KG1 (cell line): ENCODE measurements at places on chromosomes 1 and 21.

GRCh38 chr1:186904361-186904760 lies 75.6 kb downstream of the PLA2G4A start:
- DNase-seq, result no peak

DNA sequence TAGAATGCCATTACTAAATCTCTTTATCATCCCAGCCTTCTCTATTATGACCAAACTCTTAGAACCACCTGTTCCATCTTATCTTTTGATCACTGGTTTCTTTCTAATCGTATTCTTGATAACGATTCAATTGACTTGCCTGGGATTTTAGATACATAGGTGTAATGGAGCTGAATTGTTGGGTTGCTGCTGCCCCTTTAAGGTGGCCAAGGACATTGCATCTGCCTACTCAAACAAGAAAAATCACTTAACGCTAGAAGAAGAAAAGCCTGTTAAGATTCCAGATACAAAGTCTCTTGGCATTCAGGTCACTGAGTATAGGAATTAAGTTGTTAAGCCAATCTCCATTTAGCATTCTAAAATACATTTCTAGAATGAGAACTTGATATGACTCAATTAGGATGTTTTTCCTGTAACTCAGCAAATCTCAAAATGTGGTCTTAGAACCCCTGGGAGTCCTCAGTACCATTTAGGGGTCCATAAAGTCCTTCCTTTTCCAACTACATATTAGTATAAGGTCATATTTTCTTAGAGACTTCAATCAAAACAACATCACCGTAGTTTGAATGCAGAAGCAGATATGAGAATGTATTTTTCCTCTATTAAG lies 12.4 kb downstream of the NEXN start:
- DNase-seq, result no peak

DNA sequence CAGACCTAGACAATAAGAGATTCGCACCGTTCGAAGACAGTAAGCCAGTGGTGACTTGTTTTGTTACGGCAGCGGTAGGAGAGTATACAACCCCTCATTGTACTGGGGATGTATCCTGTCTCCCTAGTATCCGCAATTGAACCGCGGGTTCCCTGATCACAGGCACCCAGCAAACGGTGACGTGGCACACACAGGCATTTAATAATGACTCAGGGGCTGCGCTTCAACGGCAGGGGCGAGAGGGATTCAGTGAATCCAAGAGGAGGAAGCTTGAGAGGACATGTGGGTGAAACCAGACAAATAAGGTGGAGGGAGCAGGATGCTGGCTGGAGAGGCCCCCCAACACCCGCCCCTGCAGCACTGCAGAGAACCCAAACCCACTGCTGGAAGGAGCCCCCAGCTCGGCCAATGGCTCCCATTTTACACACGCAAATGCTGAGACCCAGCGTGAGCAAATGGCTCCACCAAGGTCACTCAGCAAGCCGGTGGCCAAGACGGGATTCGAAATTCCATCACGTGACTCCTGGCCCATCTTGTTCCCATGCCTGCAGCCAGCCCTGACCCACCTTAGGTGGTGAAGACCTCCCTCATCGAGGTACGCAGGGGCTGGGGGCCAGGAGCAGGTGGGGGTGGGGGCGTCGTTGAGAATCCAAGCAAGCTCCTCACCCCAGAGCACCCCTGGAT lies 149.9 kb downstream of the SYF2 start:
- no peak for DNase-seq

DNA sequence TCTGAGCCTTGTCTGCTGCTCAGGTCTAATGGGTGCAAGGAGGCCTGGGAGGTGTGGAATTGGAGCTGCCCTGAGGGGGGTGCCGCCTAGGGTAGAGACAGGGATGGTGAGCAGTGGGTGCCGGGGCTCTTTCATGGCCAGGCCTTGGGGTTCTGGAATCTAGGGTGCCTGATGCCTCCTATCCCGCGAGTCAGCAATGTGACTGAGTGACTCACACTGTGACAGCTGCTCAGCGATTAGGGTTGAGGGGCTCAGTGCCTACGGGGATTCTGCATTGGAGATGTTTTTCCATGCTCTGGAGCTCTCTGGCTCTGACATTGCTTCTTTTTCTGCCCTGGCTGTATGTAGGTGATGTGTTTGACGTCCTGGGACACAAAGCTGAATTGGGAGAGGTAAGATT lies 16.8 kb downstream of the ATP8B2 start:
- no peak for DNase-seq

DNA sequence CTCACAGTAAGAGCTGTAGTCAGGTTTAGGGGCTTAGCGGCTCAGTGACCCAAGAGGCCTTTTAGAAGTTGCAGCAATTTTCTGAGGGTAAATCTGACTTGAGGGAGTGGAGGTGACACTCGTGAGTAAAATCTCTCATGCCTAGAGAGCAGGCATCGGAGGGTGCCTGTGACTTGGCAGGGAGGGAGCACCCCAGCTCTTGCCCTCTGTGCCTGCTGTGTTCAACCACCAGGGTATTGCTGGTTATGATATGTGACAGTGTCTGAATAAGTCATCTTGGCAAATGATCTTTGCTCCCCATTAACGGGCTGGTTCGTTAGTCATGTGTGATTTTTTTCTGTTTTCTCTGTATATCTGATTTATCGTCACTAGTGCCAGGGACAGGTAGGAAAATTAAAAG lies 5.9 kb downstream of the MAN1C1 start:
- no peak for DNase-seq

- no peak for DNase-seq
These were observed 121.7 kb downstream of the SLC30A10 start for GRCh38 chr1:219806642-219807041.

DNA sequence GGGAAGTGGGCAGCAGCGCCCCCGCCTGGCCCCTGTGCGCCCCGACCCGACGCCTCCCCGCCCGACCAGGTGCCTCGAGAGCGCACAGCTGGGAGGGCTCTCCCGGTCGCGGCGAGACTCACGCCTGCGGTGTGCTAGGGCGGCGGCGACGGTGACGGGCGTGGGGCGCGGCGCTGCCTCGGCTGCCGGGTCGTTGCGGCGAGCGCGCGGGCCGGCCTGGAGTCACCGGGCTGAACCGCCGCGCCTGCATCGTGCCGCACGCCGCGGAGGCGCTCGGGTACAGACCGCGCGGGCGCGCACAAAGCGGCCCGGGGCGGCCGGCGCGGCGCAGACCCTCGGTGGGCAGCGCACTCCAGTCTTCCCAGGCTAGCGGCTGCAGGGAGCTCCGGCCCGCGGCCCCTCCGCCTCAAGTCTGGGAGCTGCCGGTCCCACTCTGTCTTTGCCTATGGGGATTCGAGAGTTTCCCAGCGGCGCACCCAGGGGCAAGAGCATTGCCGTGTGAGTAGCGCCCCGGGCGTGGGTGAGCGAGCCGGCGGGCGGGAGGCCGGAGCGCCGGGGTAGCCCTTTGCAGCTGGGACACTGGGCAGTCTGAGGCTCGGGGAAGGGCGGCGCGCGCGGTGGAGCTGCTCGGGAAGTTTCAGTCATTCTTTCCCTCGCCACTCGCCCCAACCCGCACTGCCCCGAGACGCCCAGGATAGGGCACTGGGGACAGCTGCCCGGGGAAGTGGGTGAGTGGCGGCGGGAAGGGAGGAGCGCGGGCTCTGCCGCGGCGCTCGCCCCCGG lies at the start of gene SLC35F3:
SLC35F3 (plus strand) TSS at position 44 of the 783 bp plus-strand sequence.
- DNase-seq, result no peak

DNA sequence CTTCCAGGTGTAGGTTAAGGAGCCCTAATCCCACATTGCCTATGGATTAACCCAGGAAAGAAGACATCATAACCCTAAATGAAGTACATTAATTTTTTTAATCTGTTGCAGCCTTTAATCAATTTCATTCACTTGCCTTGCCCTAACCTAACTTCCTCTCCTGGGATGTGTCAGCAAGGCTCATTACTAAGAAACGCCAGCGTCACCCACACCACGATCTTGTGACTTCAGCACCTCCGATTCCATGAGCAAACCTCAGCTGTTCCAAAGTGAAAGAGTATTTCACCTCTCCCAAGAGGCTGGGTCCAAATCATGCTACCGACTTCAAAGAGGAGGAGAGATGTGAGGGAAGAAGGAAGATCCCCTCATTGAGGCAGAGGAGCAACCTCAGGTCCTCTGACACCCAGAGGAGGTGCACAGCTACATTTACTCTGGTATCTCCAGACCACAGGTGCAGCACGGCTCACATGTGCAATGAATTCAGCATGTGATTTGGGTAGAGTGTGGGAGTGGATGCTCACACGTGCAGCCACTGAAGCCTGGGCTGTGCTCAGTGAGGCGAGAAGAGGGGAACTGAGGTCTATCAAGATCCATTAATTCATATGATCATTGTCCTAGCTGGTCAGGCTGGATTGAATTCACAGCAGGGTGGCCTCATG lies 134.1 kb downstream of the SLC30A10 start:
- DNase-seq, result no peak

- no peak for DNase-seq
These were observed 9.2 kb downstream of the PADI2 start for GRCh38 chr1:17109892-17110554.

GRCh38 chr1:242448910-242449645 lies 75.4 kb downstream of the PLD5 start:
- no peak for DNase-seq

DNA sequence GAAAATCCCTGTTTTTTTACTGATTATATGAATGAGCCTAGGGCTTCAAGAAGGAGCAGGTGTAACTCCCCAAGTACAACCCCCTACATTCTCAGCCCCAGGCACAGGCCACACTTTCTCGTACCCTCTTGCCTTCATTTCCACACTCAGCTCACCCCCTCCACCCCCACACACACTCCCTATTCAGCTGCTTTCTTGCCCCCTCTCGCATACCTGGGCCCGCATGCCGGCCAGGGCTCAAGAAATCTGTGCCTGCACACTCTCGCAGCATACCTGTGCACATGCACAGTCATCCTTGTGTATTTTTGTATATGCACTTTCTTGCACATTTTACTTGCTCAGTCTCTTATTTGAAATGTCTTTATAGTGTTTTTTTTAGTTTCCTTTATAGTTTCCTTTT lies 2.0 kb downstream of the PTPRF start:
- no peak for DNase-seq

DNA sequence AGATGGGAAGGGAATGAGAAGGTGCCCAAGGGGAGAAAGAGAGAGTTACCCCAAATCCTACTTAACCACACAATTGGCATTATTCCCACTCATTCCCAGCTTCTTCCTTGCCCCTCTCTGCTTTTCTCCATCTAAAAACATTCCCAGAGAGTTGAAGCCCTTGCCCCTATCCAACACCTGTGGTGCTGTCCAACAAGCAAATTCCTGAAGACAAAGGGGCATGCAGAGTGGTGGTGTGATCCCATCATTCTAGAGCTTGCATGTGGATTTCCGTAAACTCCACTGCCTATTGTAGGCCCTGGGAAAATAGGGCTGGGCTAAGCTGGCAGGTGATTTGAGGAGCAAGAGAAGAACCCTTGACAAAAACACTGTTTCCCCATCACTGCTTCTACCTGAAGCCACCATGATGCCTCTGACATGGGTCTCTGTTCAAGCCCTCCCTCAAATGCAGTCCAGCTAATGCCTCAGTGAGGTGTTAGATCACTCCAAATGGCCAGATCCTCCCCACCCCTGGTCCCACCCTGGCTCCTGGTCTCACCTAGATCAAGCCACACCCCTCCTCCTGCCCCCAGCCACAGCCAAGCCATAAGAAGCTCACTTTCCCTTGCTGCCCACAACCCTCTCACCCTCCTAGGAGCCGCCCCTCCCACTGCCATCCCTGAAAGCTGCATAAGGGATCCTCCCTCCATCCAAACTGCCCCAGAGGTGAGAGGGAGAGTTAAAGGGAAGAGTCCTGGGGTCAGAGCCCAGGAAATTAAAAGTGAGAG lies 29.5 kb downstream of the SYT2 start:
- no peak for DNase-seq

DNA sequence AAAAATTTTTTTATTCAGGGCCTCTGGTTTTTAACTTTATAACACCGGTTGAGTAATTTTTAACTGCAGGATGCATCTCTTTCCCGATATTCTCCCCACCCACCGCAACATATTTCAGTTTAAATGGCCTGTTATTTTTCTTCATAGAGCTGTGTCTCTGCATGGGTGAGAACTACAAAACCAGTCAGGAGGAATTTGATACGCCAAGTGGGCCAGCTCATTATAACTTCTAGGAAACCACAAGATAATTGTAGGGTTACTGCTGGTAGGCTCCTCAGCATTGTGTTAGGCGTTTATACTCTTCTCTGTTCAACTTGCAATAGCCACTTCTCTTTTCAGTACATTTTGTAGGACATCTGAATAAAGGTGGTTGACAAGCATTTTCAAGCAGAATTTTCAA lies 169.7 kb downstream of the PBX1 start:
- no peak for DNase-seq

DNA sequence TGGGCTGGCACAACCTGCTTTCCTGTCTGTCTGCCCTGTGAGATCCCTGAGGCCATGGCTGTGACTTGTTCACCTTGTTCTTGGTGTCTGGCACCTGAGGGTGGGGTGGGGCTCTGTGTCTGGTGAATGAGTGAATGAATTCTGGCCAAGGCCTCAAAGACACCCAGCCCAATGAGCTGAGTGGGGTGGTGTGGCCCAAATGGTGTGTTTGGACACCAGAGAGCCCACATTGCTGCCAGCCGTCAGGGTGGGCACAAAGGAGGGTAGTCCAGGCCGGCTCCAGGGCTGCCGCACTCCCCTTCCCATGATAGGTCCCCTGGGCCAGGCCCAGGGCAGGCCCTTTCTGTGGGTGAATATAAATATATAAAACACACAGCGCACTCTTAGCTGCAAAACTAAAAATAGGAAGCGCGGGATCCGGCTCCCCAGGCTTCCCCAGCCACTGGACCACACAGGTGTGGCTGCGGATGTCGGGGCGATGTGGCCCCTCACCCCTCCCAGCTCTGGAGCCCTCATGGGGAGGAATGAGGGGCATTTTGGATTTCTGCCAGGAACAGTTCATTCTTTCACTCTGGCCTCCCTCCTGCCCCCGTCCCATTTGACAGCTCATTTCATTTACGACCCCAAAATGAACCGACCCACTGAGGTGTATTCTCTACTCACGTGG lies 33.3 kb downstream of the RUNX3 start:
- no peak for DNase-seq

- no peak for DNase-seq
These were observed 59.8 kb downstream of the GLIS1 start for GRCh38 chr1:53678938-53679825.

- no peak for DNase-seq
These were observed 69.7 kb upstream of the ERG start for GRCh38 chr21:38567970-38568360.

GRCh38 chr1:27970401-27970800 lies 10.6 kb downstream of the XKR8 start:
- DNase-seq, result no peak

DNA sequence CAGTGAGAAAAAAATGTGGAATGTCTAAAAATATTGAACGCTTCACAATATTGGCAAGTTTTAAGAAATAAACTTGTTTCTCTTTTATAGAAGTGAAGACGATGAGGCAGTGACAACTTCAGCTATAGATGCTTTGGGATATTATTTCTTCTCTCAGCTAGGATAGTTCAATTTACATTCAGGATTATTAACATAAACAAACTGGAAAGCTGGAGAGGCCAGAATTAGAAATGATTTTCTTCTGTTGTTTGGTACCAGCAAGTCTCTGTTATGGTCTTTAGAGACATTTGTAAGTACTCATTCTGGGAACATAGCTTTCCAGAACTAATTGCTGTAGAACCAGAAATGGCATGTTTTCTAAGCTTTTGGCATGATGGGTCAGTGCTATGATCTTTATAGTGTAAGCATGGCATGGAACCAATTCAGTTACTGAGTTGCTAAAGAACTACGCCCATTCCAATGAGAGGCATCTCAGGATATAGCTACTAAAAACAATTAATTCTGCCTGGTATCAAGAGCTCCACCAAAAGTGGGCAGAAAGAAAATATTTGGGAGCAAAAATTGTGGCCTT lies 599.5 kb upstream of the B3GALT2 start:
- no peak for DNase-seq
